ENCODE measurements at places on chromosomes 5 and 9. TPM values are rescaled to one million over a fixed set of nuclear protein-coding genes. Genes with fewer than 3 reads are reported as not detected.

The FAXDC2 gene
- total RNA-seq: 38.3 TPM

The PARP8 gene
- 18.9 TPM for total RNA-seq

The SPINK4 gene
- not detected for total RNA-seq

The ANGPTL2 gene
- total RNA-seq: 25.3 TPM

The LAMC3 gene
- total RNA-seq: 0.48 TPM

The GKAP1 gene
- total RNA-seq: 16.6 TPM

The PTPDC1 gene
- total RNA-seq: 6.3 TPM

The PCDHGC4 gene
- 2.4 TPM for total RNA-seq

The TXNDC8 gene
- total RNA-seq: not detected

The GNA14 gene
- total RNA-seq: 6.1 TPM

The TRIP13 gene
- 2.3 TPM for total RNA-seq

The PCDHGC3 gene
- 72.0 TPM for total RNA-seq

The RLN1 gene
- total RNA-seq: not detected

GRCh38 chr9:31519011-31519410, 865.4 kb upstream of the ACO1 start:
- DNase-seq: no peak

- no peak for DNase-seq
Observed at GRCh38 chr9:115254287-115255180, 136.6 kb upstream of the TNC start.

- no peak for DNase-seq
Observed at GRCh38 chr5:153571162-153571561, 80.7 kb downstream of the GRIA1 start.

DNA sequence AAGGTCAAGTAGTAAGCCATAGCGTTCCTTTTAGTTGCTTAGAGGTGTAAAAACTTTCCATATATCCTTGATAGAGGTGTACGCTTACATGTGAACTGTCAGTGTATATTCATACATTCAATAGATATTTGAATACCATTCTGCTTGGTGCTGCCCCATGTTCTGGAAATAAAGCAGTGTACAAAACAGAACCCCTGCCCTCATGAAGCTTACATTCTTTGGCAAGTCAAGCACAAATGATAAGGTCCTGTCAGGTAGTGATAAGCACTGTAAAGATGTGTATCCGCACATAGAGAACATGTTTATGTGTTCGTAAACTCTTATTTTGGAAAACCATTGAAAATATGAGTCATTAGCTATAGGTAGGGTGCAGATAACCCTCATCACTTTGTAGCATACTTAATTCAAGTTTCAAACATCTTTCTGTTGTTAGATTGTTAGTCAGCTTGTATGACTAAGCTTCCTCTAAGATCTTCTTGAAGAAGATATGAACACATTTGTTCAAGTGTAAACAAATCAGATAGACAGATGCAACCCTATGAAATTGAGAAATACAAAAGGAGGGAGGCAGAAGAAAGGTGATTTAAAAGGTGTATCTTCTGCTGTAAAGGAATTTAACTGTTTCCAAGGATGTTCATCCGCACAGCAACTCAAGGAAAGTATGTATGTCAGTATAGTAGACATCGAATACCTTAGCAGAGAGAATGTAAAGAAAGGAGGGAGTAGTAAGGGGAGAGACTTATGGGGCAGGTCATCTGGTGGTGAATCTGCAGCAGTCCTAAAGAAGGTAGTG, 1.6 kb downstream of the GTF3C4 start:
- no peak for DNase-seq

DNA sequence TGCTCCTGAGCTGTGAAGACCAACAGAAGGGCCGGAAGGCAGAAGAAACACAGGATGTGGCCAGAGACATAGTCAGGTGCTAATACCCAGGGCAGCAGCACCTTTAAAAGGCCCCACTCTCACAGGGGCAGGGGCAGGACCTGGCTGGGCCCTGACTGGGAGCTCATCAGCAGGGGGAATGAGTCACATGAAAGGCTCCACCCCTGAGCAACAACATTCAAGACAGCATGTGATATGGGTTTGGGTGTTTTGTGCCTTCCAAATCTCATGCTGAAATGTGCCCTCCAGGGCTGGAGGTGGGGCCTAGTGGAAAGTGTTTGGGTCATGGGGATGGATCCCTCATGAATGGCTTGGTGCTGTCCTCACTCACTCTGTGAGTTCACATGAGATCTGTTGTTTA, 181.7 kb downstream of the ERCC6L2 start:
- DNase-seq: no peak

DNA sequence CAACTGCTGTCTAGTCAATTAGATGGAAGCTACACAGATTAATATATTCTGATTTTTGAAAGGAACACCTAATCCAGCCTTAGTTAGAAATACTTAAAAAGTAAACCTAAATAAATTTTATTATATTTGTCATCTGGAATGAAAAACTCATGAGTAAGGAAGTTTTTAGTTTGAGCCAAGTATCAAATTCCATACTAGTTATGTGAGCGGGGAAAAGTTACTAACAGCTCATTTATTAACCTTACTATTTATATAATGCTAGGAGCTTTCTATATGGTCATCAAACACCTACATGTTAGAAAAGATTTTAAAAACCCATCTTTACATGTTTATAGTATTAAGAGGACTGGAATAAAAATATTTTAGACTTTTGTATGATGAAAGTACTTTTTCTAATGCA, 41.6 kb upstream of the POU5F2 start:
- DNase-seq: no peak

GRCh38 chr9:80177949-80178480, 606.2 kb downstream of the TLE4 start:
- DNase-seq: no peak

GRCh38 chr5:136192526-136193321, at the start of gene SMIM32:
Gene SMIM32 (minus strand): TSS chr5:136193162. CDS start chr5:136192524, 638 bp downstream.
- DNase-seq: no peak

GRCh38 chr5:147045290-147045689, 166.7 kb upstream of the PPP2R2B start:
- no peak for DNase-seq

DNA sequence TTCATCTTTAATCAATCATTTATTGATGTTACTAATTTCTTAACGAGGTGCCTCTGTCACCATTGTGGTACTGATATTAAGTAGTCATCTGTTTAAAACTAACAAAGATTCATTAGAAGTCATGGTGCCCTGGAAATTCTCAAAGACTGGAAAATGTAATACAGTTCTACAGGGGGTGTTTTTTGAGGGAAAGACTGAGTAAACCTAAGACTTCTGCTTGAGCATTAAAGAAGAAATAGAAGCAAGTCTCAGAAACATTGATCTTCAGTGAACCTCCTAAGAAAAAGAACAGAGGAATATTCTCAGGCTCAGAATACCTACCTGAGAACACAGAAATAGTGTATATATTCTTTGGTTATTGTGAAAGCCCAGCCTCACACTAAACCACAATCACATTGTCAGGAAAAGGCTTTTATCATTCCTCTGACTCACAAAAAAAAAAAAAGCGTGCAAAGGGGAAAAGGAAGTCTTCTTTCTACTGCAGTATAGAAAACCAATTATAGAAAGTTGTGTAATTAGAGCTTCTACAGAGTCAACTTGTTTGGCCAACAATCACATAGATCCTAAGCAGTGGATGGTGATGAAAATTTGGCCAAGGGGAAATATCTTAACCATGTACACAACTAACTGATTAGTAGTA, 60.8 kb downstream of the HINT1 start:
- DNase-seq: no peak

DNA sequence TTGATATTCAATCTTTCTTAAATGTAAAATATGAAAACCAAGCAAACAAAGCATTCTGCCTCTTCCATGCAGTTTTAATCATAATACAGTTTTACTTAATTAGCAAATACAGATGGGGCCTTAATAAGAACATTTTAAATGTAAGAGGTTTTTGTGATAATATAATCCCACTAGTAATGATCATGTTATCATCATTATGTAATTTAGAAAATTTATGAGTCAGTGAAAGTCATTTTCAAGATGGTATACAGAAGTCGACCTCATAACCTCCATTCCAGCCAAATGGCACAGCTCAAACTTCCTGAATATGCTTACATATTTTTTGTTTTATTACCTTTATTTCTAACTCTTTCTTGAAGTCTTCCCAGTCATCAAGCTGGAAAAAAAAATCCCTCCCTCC, 102.2 kb upstream of the GNA14 start:
- no peak for DNase-seq

GRCh38 chr5:83104021-83104420, 26.7 kb downstream of the XRCC4 start:
- DNase-seq: no peak

DNA sequence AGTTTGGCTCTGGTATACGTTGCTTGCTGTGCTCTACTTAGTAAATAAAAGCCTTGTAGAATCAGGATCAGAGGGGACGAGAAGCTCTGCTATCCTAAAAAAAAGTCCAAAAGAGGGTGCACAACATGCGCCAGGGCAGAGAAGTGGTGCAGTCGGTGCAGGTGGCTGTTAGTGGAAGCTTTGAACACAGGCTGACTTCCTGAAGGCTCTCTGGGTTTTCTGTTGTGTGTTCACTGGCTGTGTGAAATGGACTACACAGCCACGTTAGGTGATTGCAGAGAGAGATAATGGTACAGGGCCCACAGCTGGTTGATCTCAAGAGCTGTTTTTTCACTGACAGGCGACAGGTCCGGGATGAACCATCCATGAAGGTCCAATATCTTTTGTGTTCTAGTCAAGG, 167.4 kb downstream of the TMEM167A start:
- DNase-seq: no peak

- DNase-seq: no peak
Observed at GRCh38 chr5:81506378-81506777, 112.4 kb upstream of the ACOT12 start.

GRCh38 chr9:130981756-130982137, 27.2 kb upstream of the LAMC3 start:
- DNase-seq: no peak

DNA sequence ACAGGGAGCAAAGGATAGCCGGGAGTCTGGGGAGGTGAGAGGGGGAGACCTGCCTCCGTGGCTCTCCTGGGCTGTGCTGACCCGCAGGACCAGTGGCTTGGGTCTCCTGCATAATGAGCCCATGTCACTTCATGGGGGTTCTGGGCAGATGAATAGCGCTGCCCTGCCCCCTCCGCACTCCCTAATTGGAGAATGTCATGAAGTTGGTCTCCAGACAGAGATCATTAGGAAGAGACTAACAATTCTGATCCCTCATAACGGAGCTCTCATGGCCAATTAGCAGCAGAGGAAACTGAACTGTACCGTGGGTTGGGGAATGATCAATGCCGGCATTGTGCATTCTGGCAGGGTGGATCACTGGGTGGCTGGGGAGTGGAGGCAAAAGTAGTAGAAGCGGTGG, 186.1 kb downstream of the FSTL4 start:
- DNase-seq: no peak

- DNase-seq: no peak
Observed at GRCh38 chr9:105355781-105356180, 92.1 kb upstream of the FSD1L start.

GRCh38 chr9:78866207-78867132, 569.5 kb downstream of the PSAT1 start:
- DNase-seq: no peak

DNA sequence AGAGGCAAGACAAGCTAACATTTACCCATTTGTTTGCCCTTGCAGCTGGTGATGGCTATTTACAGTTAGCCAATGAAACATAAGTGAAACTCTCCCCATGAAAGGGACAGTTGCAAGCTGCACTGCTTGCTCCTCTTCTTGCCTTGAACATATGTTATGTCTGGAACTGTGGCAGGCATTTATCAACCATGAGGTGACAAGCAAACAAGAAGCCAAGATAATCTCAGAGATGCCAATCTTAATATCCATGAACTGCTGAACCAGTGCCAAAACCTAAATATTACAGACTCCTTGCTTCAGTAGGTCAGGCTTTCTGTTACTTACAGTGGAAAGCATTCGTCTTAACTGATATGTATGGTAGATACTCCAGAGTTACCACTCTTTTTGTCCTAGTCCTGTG, 133.4 kb downstream of the ACTBL2 start:
- DNase-seq: no peak

DNA sequence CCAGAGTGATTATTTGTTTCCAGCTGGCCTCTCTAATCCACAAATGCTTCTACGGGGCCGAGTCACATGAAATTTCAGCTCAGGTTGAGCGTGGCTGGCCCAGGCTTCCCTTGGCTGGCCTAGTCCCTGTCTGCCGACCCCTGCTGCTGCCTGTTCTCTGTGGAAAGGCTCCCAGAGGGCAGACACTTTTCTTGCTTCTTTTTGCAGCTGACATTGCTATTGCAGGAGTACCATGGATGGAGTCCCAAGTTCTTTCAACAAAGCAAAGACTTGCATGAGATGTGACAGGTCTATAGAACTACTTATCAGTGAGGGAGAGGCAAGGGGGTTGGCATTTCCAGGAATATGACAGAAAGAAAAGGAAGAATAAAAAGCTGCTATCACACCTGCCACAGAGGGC, 287.4 kb upstream of the ARRDC3 start:
- no peak for DNase-seq

GRCh38 chr9:32558408-32558934, 6.1 kb upstream of the TOPORS start:
- DNase-seq: no peak

DNA sequence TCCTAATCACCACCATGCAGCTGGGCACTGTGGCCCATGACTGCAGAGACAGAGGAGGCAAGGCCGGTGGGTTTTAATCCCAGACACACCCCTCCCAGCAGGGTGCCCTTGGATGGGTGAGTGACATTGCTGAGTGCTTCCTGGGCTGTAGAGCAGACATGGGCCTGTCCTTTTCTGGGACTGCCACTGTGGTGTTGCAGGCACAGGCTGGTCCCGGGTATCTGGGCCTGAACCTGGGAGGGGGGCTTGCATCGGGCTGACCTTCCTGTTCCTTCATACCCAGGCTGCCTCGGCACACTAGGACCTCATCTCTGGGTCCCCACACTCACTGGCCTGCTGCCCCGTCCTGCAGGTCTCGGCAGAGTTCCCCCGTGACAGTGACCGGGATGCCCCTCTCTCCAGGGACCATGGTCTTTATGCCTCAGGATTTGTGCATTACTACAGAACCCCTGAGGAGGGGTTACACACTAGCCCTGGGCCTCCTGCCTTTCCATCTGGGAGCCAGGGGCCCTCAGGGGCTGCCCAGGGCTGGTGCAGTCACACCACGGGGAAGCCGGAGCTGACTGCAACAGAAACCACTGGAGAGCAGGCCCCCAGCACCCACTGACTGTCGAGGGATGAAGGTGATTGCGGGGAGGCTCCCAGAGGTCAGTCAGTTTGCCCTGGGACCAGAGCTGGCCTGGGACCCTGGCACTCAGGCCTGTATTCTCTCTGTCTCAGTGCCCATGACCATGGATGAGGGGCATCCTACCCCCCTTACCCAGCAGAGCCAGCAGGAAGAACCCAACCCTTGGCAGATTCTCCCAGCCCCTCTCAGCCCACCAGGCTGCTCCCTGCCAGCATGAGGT, 8.9 kb upstream of the SLC25A48 start:
- DNase-seq: no peak

GRCh38 chr9:129656795-129657390, 8.6 kb upstream of the PRRX2 start:
- DNase-seq: no peak

GRCh38 chr9:94584555-94584954, 9.1 kb downstream of the FBP2 start:
- DNase-seq: no peak

- DNase-seq: no peak
Observed at GRCh38 chr9:124306098-124306735, 48.5 kb downstream of the NEK6 start.
